ENCODE measurements at places on chromosomes 4 and X.

DNA sequence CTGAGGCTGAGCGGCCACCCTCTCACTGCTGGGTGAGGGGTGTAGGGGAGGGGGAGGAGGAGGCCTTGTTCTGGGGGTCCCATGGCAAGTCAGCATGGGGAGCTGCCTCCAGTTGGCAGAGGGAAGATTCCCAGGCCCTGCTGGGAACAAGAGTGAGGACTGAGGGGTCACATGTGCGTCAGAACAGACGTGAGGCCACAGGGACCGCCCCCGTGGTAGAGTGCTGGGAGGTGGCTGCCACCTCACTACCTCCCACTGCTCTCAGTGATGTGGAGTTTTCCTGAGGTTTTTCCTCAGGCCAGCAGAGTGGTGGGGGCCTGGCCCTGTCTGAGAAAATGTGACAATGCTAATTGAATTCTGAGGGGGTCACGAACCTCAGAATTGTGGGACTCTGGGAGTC, 568 bp downstream of the MAGEC1 start:
- no peak for DNase-seq

- no peak for DNase-seq
Observed at GRCh38 chr4:40731792-40732245, 17.9 kb upstream of the NSUN7 start.

DNA sequence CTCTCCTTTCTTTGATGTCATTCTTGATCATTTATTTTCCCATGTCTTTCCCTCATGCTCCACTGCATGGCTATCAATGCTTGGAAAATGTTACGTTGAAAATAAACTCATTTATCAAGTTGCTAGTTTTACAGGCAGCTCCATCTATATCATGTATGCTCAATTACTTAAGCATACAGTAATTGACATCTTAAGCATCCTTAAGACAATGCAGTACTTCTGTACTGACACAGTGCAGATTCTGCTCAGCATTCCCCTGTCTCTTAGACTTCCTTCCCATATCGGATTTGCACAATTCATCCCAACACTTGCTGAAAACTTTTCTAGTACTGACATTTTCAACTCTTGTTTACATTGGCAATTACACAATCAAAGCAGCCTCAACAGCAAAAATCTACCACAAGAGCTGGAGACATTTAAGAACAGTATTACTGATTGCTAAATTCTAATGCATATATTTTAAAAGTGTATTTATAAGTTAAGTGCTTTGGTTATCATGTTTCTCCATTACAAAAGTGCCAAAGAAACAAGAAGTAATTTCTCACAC, 165.6 kb downstream of the ATP10D start:
- no peak for DNase-seq

- no peak for DNase-seq
Observed at GRCh38 chrX:23840674-23841073, 57.7 kb downstream of the SAT1 start.

DNA sequence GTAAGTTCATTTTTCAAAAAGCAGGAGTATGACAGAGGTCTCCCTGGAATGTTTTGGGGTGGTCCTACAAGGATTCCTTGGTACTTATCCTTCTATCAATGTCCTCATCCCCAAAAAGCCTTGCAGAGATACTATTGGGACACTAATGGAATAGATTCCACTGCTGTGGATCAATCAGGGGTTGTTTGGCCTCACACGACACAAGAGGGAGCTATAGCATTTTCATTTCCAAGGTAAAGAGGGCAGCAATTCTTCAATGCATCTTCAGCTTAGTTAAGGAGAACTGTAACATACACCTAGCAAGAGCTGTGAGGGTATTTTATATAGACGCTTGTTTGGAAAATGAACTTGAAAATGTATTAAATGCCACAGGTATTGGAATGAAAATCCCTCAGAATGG, 50.9 kb downstream of the USP26 start:
- DNase-seq: no peak

DNA sequence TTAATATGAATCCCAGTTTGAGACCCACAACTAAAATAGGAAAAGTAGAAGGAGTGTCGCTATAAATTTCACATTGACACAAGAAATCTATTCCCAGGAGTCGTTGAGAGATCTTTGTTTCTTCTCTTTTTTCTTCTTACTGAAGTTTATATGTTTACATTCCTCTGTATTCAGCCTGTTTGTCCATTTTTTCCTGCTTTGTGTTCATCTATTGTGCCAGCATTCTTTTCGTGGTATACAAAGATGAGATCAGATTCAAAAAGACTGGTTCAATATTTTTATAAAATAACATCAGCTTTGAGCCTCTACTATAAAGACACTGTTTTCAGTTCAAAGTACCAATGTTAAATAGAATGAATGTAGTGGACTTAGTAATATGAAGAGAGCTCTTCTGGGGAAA, 95.4 kb upstream of the MYOZ2 start:
- no peak for DNase-seq

DNA sequence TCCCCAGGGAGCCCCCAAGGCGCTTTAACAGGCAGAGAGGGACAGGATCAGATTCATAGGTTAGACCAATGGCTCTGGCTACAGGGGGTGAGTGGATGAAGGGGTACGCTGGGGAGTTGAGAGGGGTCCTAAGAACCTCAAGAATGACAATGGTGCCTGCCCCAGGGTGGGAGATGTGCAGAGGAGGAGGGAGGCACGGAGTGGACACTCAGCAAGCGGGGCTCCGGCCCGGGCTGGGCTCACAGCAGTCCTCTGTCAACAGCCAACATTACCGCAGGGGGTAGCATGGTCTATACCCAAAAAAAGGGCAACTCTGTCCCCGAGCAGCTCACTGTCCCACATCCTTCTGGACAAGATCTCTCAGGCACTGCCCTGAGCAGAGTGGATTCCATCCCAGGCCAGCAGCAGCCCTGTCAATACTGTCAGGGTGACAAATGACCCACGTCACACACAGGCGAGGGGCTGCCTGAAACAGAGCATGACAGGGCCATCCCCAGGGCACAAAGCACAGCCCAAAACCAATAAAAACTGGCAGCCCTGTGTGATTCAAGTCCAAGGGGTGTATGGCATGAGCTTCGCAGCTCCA, 47.7 kb upstream of the PPP2R2C start:
- DNase-seq: no peak

DNA sequence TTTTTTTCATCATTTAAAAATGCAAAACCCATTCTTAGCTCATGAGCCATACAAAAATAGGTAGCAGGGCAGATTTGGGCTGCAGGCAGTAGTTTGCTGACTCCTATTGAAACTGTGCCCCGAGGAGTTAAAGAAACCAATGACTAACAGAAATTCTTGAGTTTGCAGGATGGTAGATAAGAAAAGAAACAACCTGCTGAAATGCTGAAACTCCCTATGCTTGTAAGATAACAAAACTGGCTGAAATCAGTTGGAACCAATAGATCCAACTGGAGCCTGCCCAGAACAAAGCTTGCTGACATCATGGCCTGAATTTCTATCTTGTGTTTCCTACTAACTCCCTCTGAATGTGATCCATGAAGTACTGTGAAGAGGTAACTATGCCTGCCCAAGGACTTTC, 68.6 kb downstream of the ANOS1 start:
- no peak for DNase-seq

- DNase-seq: no peak
Observed at GRCh38 chr4:187552781-187553180, 442.8 kb upstream of the ZFP42 start.
